ENCODE measurements at places on chromosomes 7 and 10.

DNA sequence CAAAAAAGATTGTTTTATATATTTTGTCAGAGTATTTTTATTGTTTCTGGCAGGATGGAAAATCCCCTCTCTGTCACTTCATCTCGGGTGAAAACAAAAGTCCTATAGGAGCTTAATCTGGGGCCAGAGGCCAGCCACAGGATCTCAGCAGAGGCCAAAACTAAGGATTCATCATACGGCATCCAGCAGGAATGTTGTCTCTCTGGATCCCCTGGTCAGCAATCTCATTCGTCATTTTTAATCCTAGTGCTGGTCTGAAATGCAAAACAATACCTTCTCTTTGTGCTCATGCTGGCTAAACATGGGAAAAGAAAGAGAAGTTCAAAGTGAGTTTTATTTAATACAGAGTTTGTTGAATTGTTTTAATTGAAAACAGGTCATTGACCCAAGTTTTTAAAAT is 482.5 kb upstream of the AUTS2 start:
- DNase-seq: no peak

- DNase-seq: peak; percentile 50
Observed at GRCh38 chr10:930625-931325, 730 bp downstream of the LARP4B start.

GRCh38 chr7:464454-465401 is 54.9 kb downstream of the PDGFA start:
- peak; percentile 82 for DNase-seq

DNA sequence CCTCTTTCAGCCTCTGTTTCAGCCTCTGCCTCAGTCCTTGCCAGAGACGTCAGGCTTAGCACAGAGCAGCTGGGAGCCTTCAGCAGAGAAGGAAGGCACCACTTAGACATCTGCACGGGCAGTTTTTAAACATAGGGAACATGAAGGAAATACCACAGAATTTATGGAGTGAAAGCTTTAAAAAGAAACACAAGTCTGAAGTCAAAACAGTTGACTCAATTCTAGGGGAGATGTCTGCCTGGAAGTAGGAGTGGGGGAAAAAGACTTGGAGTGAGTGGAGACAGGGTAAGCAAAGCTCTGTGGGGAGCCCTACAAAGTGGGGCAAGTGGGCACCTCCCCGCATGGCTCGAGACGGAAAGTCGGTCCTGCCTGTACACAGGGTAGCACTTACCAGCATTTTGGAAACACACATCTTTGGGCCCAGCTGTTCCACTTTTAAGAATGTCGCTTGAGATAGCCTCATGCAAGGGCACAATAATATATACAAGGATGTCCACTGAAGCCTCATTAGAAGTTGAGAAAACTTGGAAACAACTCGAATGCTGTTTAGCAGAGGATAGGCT is 5.0 kb upstream of the TBXAS1 start:
- no peak for DNase-seq

DNA sequence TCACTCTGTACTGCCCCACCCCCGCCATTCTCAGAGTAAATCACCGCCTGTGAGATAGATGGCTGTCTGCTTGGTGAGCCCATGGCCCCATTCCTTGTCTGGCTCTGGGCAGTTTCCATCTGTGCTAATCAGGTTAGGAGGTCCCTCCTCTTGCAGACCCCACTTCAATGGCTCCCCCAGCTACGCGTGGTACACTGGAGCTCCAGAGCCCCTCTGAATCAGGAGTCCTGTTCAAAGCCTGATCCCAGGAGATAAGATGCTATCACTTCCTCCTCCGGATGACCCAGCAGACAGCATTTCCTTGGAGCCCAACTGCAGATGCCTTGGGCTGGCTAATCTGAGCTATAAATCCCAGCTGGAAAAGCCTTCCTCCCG is 122.3 kb downstream of the SH3PXD2A start:
- no peak for DNase-seq

- DNase-seq: peak; percentile 55
Observed at GRCh38 chr10:95295031-95295755, 4.4 kb upstream of the PDLIM1 start.

DNA sequence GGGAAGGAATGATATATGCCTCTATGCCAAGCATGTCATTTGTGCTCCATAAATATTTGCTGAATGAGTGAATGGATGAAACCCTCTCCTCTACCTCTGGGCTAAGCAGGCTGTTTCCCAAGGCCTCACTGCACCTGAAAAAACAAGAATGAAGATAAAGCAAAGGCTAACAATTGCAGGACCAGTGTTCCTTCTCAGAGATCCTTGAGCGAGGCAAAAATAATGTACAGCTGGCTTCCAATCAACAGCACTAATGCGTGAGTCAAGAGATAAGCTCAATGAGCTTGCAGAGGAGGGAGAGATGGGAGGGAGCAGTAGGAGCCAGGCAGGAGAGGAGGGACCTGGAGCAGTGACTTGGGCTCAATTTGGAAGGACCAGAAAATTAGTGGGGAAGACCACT is 144.5 kb upstream of the NFE2L3 start:
- no peak for DNase-seq

DNA sequence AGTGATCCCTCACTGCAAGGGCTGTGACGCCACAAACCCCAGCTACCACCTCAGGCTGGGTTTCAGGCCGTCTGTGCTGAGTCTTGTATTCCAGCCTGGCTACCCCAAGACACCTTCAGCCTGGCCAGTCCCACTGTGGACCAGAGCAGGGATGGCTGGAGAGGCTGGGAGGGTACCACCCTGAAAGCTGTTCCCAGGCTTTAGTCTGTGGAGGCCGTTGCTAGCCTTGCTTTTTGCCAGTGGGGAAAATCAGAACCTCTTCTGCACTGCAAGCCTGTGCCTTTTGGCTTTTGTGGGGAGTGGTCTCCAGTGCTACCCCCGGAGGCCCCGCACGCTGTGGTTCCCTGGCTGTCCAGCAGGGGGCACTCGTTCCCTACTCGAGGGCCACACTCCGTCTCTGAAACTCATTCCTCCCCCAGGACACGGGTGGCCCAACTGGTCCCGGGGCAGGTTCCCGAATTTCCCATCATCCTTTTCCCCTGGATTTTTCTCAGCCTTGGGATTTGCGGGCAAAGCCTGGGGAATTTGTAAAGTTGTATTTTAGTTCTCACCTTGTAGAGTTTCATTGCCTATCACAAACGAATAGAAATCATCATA is 128.4 kb upstream of the BTBD16 start:
- DNase-seq: no peak

- DNase-seq: no peak
Observed at GRCh38 chr10:93280699-93281366, 201.3 kb downstream of the MYOF start.

DNA sequence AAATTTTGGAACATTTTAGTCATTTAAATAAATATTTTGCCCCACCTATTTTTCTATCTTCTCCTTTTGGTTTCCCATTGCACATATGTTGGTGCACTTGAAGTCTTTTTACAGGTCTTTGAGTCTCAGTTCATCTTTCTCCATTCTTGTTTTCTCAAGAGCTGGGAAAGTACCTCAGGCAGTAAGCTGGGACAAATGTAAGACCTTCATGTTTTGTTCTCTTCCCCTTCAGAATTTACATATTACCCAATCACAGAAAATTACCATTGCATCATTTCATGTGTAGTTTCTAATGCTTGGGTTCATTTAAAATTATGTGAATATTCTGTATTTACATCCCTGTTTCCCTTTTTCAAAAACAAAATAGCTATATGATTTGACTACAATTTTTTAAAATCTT is 1150.0 kb upstream of the POT1 start:
- no peak for DNase-seq

- DNase-seq: no peak
Observed at GRCh38 chr7:44318332-44318731, 7.1 kb downstream of the CAMK2B start.

GRCh38 chr7:28272461-28272877 is 91.9 kb upstream of the JAZF1 start:
- no peak for DNase-seq

GRCh38 chr10:7397049-7398035 is 13.5 kb downstream of the SFMBT2 start:
- DNase-seq: no peak

DNA sequence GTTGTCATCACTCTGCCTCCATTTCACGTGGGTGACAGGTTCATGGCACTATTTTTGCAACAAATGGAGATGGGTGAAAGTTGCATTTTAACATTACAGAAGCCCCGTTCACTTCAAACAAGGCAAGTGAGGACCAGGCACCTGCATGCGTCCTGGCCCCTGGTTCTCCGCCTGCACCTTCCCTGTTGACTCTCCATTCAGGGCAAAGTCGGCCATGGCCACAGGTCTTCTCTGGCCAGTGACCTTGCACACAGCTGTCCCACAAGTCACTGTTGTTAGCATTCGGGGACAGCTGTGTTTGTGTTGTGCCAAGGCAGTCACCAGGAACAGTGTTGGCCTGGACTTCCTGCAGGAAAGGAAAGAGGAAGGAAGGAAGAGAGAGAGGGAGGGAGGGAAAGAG is 554.9 kb downstream of the TCERG1L start:
- no peak for DNase-seq

DNA sequence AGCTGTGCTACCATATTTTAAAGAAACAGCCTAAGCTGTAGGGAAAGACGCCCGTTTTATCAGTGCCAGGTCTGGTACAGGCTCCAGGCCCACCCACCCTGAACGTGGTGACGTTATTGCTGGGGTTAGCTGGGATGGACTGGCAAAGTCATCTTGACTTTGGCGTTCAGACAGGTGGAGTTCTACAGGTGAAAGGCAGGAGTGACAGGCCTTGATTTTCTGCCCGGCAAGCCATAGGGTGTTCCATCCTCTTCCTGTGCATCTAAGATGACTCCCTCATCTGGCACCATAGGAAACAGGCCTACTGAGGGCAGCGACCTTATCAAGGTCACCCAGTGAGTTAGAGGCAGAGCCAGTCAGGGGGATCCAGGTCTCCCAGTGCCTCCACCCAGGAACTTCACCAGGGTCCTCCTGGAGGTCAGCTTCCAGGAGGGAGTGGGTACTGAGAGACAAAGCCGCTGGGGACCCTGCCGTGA is 41.6 kb downstream of the HK1 start:
- no peak for DNase-seq

- DNase-seq: no peak
Observed at GRCh38 chr7:26156451-26157420, 4.7 kb downstream of the NFE2L3 start.

DNA sequence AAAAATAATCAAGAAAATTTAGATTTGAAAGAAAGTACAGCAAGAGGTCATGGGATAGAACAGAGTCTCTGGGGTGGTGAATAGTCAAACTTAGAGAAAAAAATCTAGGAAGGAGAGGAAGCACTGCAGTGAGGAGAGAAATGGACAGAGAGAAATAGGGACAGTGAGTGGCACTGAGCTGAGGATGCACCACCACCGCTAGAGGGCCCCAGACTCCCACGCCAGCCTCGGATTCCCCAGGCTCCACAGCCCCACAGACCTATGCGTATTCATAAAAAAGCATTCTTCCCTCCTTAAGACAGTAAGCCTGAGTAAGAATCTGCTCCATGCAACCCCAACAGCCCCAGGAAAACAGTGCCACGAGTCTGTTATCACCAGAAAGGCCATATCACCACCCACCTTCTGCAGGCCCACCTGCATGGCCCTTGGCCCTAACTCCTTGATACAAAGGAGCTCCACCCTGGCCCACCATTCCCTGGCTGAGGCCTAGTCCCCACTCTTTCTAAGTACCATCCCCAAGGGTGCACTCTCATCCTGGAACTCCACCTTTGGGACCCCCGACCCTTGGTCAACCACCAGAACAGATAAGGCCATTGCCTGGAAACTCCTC is 91.0 kb downstream of the ALOX5 start:
- DNase-seq: peak; percentile 83

DNA sequence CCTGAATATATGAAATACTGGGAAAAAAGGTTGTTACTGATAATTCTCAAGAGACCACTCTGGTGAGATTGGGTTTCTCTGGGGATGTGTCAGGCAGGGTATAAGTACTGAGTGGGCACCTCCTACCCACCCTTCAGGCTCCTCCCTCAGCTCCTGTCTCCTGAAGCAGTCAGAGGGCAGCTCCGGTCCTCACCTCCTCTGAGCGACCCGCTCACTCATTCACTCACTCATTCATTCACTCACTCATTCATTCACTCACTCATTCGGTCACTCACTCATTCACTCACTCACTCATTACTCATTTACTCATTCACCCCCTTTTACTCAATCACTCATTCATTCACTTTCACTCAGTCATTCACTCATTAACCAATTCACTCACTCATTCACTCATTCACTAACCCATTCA is 6.9 kb upstream of the PFKP start:
- DNase-seq: no peak

GRCh38 chr10:93630625-93631557 is 18.6 kb downstream of the PDE6C start:
- no peak for DNase-seq

- DNase-seq: no peak
Observed at GRCh38 chr7:148340438-148341280, 249.9 kb upstream of the C7orf33 start.

- DNase-seq: no peak
Observed at GRCh38 chr7:16404636-16405035, 16.7 kb downstream of the CRPPA start.

DNA sequence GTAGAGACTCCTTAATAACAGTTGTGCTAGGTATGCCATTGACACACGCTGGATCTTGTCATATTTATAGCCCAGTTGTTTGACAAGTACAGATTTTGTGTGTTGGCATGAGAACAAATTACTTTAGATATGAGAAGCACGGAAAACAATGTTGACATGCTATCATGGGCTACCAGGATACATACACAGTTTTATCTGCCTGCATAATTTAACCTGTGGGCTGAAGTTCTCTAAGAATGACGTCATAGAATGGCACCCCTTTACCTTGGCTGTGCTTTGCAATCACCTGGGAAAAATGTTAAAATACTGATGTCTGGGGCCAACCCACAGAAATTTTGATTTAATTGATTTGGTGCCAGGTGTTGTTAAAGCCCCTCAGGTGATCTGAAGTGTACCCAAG is 2.8 kb downstream of the PLA2G12B start:
- DNase-seq: no peak

GRCh38 chr7:133773601-133774000 is 353.5 kb upstream of the LRGUK start:
- DNase-seq: no peak

DNA sequence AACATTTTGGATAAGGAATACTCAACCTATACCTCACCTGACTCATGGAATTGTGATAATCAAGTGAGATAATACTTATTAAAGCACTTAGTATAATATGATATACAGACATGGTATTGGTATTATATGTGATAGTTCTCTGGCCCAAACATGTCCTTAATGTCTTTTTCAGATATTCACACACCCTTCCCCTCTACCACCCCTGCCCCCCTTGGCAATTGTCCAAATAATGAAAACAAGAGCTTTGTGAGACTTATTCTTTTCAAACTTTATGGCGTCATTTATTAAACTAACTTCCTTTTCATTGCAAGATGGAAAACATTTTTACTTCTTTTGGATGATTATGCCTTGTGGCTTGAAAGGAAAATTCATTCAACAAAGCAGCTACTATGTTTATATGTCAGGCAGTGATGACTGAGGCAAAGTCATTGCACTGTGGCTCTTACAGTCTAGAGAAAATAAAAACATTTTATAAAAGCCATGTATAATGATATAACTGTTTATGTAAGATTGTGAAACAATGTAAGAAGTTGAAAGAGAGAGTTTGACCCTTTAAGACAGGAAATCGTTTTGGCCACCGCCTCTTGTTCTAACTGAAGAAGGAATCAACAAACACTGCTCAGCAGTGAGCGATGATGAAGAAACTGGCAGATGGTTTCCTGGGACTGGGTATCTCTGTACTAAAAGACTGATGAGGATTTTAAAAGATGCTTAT is 27.4 kb downstream of the MINPP1 start:
- no peak for DNase-seq
